ENCODE measurements at places on chromosomes 4 and X. TPM values are rescaled to one million over a fixed set of nuclear protein-coding genes. Genes with fewer than 3 reads are reported as not detected.

The XAGE1B gene
- total RNA-seq, result not detected

The COL4A5 gene
- 21.8 TPM for total RNA-seq

DNA sequence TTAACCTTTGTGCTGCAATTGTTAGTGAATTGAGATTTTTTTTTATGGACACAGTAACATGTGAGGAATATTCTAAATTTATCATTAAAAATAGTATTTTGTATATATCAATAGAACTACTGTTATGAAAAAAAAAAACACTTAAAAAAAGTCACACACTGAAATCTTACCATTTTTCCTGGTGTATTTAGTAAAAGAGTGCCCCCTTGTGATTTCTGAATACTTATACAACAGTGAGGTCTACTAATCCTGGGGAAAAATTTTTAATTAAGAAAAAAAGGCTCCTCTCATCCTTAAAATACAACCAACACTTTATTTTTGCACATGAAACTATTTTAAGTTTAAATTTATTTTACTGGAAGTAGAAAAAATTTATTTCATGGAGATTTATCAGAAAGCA is 56.4 kb upstream of the SPOCK3 start:
- DNase-seq, result no peak

The CDKN2AIP gene
- total RNA-seq, result 16.8 TPM

DNA sequence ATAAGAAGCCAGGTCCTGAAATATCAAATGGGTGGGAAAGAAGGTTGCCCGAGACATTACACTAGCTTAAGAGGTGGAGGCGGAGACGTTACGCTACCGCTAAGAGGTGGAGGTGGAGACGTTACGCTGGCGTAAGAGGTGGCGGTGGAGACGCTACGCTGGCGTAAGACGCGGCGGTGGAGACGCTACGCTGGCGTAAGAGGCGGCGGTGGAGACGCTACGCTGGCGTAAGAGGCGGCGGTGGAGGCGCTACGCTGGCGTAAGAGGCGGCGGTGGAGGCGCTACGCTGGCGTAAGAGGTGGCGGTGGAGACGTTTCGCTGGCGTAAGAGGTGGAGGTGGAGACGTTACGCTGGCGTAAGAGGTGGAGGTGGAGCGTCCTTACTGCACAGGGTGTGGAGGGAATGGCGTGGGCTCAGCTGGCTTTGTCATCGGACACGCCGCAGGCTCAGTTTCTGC is 12.8 kb downstream of the CYP4V2 start:
- peak; percentile 67 for DNase-seq

GRCh38 chrX:109990582-109991276 is 12.2 kb upstream of the TMEM164 start:
- DNase-seq, result no peak

The ETDA gene
- not detected for total RNA-seq

The GRIPAP1 gene
- total RNA-seq, result 53.5 TPM

DNA sequence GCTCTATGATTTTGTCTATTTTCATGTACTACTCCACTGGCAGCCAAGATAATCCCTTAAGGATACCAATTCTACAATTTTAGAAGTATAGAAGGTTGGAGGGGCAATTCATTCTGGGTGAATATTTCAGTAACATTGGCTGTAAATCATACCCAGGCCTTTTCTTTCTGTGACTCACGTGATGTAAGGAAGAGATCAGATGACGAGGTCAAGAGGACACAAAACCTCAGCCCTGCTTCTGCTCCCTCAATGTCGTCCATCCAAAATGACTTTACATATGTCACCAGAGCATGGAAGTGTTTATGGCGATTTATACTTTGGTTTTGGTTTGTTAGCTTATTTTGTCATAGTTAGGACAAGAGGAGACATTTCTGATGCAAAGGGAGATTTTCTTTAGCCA is 70.7 kb upstream of the SLC4A4 start:
- no peak for DNase-seq

- no peak for DNase-seq
Observed at GRCh38 chr4:176475067-176475466, 155.3 kb downstream of the SPCS3 start.

DNA sequence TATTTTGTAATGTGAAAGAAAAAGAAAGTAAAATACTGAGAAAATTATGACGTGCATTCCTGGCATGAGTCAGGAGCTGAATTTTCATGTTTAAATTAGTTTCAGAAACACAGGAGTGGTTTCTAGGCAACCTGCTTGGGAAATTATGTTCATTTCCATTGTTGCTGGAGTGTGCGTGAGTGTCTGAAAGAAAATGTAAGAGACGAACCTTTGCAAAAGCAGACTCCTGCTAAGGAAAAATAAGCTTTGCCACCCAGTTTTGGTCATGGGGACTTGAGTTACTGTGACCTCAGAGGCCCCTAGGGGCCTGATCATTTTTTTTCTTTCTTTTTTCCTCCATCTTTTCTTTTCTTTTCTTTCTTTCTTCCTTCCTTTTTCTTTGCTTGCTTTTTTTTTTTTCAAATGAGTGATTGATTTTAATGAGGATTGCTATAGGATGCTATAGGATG is 18.8 kb upstream of the CHRNA9 start:
- DNase-seq, result no peak

The GLRA3 gene
- total RNA-seq, result not detected

GRCh38 chr4:6905516-6906445 is 3.8 kb upstream of the TBC1D14 start:
- no peak for DNase-seq

The PPP1R2C gene
- total RNA-seq, result not detected

DNA sequence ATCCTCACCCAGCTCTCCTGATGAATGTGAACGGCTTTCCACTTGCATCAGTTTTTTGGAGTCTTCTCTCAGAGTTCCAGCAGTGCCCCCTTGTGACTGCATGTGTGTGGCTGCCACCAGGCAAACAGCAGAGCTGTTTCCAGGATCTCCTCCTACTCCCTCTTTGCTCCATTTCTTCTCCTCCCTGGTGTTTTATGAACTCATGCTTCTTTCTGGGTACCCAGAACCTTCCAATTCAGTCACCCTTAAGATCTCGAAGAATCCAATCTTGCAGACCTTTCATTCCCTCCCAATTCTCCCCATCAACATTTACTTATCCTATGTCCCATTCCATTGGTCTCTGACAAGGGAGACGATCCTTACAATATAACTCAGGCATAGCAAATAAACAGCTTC is 6.8 kb upstream of the TCEANC start:
- peak; percentile 78 for DNase-seq

- DNase-seq, result no peak
Observed at GRCh38 chr4:22019676-22020075, 71.1 kb upstream of the KCNIP4 start.

DNA sequence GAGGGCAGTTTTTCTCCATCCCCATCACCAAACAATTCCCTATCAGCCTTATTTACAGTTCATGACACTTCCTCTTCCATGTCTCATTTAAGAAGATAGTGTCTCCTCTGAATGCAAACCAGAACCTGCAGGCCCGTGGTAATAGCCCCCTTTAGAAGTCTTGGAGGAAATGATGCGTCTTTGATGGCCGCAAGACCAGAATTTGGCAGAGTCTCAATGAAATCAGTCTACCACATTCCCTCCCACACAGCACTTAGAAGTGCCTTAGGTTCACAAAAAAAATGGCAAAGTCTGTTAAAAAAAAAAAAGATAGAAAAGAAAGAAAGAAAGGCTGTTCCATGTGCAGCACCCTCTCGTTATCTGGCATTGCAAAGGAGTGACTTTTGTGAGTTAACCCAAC is 2.1 kb upstream of the KDR start:
- no peak for DNase-seq

The COX7B gene
- 107 TPM for total RNA-seq
